ENCODE measurements at places on chromosomes 4 and X.

DNA sequence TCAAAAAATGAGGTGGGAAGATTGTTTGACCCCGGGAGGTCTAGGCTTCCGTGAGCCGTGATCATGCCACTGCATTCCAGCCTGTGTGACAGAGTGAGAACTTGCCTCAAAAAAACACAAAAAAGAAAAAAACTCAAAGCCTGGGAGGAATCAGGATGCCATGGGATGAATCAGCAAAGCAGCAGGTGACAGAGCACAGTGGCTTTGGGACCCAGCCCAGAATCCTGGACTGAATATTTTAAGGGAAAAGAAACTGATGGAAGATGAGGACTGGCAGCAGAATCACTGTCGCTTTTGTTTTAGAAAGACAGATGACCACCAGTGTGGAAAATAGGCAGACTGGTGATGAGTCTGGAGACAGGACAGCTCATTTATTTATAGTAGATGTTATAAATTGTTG, 16.6 kb downstream of the S100G start:
- DNase-seq: no peak

GRCh38 chr4:1770791-1771231, 22.3 kb upstream of the FGFR3 start:
- no peak for DNase-seq

- DNase-seq: no peak
These were observed 27.1 kb upstream of the IGFBP7 start for GRCh38 chr4:57137261-57137660.

GRCh38 chr4:1763550-1764080, 29.5 kb upstream of the FGFR3 start:
- peak; percentile 59 for DNase-seq

- no peak for DNase-seq
These were observed 15.5 kb upstream of the ADD1 start for GRCh38 chr4:2827874-2828751.

- DNase-seq: peak; percentile 9
These were observed 5.1 kb upstream of the CXCL8 start for GRCh38 chr4:73735231-73735630.

- DNase-seq: no peak
These were observed 327 bp downstream of the PNPLA4 start for GRCh38 chrX:7926914-7927258.

DNA sequence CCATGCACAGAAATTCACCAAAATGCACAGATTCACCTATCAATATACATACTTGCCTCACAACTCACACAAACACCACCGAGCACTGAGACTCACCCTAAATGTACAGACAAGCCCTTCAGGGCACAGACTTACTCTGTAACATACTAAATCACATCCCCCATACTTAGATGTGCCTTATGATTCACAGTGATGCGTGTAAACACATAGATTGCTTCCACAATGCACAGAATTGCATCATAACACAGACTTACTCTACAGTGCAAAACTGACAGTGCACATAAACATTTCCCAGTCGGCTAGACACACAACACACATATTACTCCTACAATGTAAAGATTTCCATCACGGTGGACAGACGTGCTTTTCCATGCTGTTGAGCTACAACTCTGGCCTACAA, 6.2 kb downstream of the LINC00632 start:
- DNase-seq: no peak

- DNase-seq: no peak
These were observed 112.6 kb upstream of the LCORL start for GRCh38 chr4:18134111-18134510.

DNA sequence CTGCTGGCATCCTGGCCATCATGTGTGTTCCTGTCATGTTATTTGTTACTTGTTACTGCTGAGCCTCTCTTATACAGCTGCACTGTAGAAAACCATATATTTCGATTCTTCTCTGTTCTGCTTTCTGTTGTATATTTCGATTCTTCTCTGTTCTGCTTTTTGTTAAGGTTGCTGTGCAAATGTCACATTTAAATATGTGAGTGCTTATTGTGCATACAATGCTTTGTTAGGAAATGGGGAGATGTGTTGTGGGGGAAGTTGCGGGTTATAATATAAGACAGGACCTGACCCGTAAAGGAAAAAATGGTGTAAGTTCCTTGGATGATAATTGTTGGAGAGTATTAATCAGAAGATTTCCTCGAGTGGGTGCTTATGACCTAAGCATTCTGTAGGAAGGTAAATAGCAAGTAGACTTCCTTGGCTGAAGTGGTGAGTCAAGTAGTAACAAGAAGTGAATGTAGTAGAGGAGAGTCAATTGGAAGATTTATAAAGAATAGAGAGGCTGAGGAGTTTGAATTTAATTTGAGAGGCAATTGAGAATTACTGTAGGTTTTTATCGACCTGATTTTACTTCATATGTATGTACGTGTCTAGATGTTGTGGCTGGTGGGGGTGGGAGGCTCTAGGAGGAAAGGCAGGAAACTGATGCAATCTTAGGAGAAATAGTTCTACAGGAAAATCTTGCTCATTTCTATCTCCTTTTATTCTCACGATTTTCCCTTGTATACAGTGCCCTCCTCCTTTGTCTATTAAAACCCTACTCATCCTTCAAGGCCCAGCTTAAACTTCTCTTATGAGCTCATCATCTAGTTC, 8.5 kb downstream of the OGT start:
- DNase-seq: no peak

GRCh38 chr4:53886090-53886489, 178.3 kb downstream of the CHIC2 start:
- no peak for DNase-seq

DNA sequence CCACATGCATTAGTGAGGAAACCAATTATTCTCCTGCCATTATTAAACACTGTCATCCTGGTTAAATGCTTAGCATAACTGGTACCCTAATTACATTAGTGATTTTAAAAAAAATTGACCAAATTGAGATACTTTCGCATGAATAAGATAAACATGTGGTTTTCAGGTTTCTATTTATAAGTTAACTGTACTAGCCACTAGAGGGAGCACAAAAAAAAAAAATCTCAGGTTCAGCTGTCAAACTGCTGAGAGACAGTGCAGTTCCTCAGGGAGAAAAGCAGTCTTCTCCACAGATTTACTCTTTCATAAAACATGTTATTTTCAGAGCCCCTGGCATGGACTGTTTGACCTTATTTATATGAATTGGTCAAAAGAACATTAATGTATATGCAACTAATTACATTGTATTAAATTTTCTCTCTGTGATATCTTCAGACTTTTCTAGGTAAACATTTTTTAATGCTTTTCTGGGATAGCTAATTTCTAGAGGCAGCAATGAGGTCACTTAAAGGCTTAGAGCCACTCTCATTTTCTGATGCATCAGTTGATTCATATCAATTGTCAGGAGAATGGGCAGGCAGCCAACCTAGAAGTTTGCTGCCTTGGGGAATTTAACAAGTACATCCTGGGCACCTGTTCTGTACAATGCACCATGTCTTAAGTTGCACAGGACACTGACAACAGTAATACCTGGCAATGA, 167.5 kb downstream of the CDS1 start:
- peak; percentile 11 for DNase-seq

DNA sequence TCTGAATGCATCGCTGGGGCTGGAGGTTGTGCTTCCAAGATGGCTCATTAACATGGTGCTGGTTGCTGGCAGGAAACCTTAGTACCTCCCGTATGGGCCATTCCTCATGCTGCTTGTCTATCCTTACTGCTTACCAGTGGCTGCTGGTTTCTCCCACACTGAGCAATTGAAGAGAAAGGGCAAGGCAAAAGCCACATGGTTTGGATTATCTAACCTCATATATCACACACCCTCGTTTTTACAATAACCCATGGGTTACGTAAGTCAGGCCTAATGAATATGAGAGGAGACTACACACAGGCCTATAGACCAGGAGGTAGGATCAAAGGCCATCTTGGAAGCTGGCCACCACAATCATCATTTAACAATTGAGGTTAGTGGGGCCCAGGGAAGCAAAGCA, 141.8 kb upstream of the EDNRA start:
- DNase-seq: no peak

DNA sequence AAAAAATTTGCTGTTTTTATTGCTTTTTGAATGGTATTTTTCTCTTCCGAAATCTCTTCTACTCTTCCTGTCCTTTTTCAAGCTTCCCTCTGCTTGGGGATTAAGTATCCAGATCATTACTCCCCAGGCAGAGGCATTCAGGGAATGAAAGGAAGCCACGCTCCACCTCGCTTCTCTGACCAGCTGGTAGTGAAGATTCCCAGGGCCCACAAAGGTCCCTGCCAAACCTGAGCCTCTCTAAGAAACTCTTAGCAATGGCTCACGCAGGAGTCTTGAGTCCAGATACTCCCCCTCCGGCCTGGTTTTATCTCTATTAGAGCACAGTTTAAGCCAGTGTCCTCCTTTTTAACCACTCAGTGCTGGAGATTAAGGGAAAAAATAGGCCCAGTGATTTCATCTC, 51.4 kb upstream of the SOD3 start:
- no peak for DNase-seq

DNA sequence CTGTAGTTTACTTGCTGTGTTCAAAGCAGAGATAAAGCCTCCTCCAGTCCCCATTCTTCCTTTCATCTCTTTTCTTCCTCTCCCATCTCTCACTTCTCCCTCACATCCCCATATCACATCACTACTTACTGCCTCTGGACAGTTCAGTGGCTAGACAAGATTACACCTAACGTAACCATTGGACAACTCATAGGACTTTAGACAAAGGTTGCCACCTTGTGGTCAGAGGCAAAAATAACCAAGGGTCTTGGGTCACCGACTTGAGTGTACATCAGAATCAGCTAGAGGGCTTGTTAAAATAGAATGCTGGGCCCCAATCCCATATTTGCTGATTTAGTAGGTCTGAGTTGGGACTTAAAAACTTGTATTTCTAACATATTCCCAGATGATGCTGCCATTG, 109.3 kb upstream of the DGKK start:
- peak; percentile 10 for DNase-seq

DNA sequence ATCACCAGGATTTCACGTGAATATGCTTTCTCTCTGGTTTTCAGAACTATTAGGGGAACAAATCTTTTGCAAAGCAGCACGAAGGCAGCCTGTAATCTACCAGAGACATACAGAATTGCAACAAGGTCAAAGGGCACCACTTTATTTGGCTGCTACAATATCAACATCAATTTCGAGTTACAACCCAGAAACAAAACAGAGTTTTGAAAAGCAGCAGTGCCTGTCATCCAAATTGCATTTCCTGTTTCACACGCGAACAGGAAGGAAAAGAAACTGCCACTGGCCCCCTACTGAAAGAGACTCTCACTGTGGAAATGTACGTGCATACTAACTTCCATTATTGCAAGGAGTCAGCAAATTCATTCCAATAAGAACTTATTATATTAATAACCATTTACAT, 17.1 kb upstream of the C1QTNF7 start:
- DNase-seq: peak; percentile 49
